ENCODE measurements at places on chromosomes 7 and 10.

DNA sequence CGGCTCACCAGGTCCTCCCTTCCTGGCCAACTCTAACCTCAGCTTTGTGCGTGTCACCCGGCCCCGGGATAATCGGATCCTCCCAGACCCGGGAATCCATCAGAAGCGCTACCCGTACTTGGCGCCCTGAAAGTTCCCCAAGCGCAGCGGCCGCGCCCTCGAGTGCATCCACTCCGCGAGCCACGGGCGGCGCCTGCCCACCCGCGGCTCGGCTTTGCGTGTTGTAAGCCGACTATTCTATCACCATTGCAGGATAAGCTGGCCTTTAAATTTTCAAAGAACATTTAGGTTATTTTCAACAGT lies 35.7 kb upstream of the EBLN1 start:
- peak; percentile 3 for DNase-seq

DNA sequence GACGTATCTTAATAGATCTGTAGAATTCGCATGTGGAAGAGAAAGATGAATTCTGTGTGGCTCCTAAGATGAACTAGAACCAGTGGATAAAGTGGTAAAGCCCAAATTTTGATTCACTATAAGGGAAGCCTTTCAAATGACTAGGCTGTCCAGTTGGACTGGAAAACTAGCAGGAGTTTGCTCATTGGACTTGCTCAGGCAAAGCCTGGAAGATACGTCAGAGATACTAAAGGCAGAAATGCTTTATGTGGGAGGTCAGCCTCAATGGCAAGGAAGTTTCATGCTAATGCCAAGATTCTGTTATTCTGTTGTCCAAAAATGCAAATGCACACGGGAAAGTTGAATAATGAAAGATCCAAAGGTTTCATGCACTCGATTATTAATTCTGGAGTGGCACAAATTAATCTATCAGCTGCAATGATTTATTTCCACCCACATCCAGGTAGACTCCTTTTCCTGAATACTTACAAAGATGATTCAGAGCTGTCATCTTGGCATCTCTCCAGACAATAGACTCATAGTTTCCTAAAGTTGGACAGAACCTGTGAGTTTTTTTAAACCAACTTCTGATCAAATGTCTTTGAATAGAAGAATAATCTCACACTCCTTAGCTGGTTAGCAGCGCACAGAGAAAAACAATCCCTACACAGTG lies 20.5 kb upstream of the PPP1R3C start:
- no peak for DNase-seq

GRCh38 chr7:46239846-46240245 lies 318.8 kb upstream of the IGFBP3 start:
- DNase-seq, result no peak

GRCh38 chr10:89217057-89217990 lies 10.2 kb upstream of the CH25H start:
- peak; percentile 90 for DNase-seq

DNA sequence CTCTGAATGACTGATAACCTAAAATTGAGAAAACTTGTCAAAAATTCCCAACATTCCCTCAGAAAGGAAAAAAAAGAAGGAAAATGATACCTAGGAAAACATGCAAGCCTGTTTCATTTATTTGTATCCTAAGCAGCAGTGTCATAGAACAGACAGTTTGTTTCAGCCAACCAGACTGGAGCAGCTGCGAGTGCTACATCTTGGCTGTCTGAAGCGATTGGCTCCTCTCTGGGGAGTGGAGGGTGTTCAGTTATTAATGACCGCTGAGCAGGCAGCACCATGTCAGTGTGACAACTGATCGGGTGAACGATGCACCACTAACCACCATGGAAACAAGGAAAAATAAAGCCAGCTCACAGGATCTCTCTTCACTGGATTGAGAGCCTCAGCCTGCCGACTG lies at the start of gene LRRN3:
Gene LRRN3 (plus strand): TSS at position 282 of the 400 bp plus-strand sequence. CDS start 31,646 bp downstream, outside the sequence.
- peak; percentile 18 for DNase-seq

DNA sequence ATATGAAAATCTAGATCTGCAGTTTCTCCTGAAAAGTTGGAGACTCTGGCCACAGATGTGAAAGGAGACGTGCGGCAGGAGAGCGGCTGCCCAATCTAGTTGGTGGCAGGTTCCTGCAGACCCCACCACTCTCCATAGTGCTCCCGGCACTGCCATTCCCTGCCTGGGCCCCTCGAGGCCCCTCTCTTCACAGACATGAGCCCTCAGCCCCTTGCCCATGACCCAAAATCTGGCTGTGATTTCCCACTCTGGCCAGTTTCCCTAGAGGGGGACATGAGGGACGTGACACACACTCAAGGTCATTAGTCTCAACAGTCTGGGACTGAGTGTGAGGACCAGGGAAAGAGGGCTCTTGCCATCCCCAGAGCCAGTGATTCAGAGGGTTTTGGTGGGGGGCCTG lies 138.7 kb downstream of the PTPN20 start:
- no peak for DNase-seq

DNA sequence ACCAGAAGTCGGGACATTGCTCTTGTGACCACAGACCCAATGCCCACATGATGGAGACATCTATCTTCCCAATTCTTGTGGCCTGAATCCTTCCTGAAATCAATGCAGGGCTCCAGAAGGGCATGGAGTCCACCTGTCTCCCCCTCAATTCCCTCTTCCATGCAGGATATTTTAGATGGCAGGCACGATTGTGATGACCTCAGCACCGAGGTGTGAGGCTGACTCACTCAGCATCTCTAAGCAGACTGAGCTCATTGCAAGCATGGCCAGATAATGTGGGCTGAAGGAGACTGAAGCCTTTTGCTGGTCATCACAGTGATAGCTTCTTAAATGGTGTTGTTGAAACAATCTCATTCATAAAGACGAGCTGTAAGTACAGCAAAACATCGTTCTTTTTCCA lies 374.9 kb upstream of the PODXL start:
- DNase-seq, result peak; percentile 34

DNA sequence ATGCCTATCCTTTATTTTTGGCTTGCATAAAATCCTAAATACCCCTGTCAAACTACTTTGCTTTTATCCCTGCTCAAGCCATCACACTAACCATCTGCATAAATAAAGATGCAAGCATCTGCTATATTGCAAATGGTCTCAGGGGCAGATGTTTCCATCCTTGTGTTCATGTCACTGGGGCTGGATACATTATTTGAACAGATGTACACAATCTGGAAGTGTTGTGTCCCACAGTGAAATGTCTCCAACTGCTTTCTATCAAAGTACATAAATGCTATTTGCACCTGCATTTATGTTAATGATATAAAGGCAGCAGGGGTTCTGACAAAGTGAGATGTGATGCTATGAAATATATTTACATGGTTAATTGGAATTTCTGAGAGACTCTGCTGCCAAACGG lies 163.1 kb downstream of the ZNF438 start:
- DNase-seq, result no peak

GRCh38 chr10:47283101-47283630 lies 16.8 kb upstream of the GDF10 start:
- no peak for DNase-seq

DNA sequence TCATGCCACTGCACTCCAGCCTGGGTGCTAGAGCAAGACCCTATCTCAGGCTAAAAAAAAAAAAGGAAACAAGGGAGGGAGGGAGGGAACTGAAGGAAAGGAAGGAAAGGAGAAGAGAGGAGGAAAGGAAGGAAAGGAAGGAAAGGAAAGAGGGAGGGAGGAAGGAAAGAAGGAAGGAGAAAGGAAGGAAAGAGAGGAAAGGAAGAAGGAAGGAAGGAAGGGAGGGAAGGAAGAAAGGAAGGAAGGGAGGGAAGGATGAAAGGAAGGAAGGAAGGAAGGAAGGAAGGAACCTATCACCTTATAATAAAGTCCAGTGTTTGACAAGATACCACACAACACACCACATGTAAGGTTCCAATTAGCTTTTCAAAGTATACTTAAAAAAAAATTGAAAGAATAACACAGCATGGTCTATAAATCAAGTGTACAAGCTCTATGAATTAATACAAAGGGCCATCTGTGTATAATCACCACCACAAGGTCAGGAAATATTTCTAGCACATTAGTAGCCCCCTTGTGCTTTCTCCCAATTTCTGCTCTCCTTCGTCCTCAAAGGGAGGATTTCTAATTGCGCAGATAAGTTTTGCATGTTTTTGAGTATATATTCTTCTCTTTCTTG lies 26.4 kb downstream of the RNF216 start:
- no peak for DNase-seq

DNA sequence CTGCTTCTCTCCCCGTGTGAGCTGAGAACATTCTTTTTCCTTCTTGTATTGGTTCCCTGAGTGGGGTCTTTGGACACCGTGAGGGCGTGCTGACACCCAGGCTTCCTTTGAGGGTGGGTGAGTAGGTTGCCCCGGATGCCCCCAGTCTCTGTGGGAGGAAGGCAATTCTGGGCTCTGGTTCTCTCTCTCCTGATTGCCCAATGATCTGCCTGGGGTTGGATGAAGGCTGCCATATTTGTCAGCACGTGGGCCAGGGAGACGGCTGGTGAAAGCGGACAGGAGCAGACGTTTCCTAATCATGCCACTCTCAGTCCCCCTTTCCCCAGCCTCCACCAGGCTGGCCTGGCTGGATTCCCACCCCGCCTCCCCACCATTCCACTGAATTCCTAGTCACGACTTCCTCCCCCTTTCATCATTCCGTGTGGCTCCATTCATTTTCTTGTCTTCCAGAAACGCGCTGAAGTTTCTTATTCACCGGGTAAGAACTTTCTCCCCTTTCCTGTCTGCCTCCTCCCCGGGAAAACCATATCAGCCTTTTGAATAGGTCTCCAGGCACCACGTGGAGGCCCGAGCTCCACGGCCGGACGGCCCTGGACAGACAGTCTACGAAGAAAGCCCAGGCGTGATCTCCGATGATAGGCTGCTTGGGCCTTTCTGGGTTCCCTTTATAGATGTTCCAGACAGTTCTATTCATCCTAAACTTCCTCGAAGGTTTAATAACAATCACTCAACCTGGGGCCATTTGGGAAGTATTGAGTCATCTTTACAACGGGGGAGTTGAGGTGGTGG lies 98.7 kb upstream of the NPTX2 start:
- no peak for DNase-seq

DNA sequence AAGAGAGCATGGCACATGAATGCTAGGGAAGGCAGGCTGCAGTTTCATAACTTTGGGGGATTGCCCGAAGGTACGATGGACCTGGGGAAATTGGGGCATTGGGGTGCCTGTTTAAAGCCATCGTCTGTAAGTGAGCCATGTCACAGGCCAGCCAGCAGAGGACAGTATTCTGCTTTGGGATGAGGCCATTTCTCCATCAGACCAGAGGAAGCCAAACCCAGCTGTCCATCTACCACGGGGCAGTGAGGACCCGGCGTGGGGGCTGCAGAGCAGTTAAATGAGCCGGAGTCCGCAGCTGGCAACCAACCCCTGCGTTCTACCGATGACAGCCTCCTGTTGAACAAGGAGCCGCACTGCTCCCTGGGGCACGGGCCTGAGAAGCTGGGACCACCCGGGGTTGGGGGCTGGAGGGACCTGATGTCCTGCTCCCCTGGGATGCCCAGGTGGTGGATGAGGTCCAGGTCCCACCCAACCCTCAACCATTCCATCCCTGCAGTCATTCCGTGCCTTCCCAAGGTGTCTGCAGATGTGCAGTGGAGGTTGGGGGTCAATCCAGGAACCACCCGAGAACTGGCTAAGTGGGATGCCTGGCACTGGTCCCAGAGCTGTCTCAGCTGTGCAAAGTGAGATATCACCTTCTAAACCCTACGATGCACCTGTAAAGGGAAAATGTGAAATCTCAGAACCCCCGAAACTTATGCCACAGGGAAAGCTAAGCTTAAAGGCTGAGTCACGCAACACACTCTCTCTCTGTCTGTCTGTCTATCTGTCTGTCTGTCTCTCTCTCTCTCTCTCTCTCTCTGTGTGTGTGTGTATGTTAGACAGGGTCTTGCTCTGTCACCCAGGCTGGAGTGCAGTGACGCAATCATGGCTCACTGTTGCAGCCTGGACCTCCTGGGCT lies 12.1 kb upstream of the RHBDD2 start:
- DNase-seq, result no peak

DNA sequence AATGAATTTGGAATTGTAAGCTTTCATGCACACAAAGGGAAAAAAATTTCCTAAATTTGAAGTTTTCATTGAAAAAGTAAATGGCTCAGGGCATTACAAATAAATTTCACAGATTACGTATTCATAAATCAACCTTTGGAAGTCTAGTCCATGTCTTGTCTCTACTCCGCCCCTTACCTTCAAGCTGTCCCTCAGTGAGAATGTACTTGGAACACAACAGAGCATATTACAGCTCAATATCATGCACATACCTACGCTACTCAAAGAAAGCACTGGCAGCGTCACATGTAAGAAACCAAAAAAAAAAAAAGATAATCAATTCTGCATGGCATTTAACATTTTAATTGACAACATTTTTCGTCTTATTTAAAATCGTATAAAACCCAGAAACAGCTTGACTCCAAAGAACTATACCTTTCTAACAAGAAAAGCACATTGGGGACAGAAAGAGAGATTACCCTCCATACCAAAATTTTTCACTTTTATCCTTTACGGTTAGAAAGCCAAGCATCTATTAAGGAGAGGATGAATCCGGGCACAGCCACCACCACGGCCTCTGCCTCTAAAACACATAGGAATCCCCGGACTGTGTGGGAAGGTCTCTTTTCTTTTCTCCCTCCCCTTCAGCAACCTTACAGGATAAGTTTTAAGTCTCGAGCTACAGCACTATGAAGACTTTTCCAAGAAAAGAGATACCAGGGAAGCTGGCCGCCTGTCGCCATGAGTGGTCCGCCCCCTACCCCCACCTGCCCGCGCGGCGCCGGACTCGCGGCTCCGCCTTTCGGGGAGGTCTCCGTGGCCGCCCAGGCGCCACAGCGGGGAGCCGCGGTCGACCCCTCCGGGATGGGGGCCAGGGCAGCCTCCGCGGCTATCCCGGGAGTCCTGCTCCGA lies 1.1 kb downstream of the JMJD1C start:
- DNase-seq, result peak; percentile 44

DNA sequence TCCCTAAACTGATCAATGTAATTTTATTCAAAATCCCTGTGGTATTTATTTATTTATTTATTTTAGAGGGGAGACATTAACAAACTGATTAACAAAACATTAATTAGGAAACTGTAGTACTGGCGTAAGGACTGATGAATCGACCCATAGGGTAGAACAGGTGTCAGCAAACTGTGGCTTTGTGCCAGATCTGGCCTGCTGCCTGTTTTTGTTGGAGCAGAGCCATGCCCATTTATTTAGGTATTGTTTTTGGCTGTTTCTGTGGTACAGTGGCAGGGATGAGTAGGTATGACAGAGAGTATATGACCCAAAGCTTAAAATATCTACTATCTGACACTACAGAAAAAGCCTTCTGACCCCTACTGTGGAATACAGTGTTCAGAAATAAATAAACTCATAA lies 332.5 kb upstream of the ETV1 start:
- no peak for DNase-seq

GRCh38 chr10:118042336-118042735 lies 4.4 kb downstream of the RAB11FIP2 start:
- DNase-seq, result no peak
